ENCODE measurements at places on chromosomes 6 and 20.

- no peak for DNase-seq
Observed at GRCh38 chr20:19833395-19833794, 75.3 kb downstream of the RIN2 start.

GRCh38 chr6:108730635-108731515 is 117.3 kb upstream of the ARMC2 start:
- DNase-seq: no peak

GRCh38 chr6:43221046-43221972 is 8.0 kb downstream of the DNPH1 start:
- DNase-seq: no peak

GRCh38 chr20:31661625-31662371 is 24.1 kb downstream of the COX4I2 start:
- DNase-seq: peak; percentile 76

DNA sequence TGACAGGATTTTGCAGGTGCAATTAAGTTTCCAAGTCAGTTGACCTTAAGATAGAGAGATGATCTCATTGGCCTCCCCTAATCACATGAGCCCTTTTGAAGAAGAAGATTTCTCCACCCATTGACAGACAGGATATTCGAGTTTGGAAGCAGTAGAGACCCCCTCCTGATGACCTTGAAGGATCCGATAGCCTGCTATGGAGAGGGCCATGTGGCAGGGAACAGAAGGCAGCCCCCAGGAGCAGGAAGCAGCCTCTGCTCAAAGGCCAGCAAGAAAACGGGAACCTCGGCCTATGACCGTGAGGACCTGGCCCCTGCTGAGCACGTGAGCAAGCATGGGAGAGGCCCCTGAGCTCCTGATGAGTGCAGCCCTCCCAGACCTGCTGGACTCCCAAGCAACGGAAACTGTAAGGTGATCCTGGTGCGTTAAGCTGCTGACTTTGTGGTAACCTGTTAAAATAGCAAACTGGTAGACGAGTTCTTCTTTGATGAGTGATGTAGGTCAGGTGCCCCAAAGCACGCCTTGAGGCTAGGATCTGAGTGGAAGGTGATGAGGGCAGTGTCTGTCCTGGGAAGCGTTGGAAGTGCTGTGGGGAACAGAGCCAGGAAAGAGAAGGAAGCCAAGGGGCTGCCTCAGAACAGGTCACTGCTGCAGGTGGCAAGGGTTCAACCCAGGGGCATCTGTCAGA is 18.5 kb upstream of the TUBB2A start:
- DNase-seq: no peak

DNA sequence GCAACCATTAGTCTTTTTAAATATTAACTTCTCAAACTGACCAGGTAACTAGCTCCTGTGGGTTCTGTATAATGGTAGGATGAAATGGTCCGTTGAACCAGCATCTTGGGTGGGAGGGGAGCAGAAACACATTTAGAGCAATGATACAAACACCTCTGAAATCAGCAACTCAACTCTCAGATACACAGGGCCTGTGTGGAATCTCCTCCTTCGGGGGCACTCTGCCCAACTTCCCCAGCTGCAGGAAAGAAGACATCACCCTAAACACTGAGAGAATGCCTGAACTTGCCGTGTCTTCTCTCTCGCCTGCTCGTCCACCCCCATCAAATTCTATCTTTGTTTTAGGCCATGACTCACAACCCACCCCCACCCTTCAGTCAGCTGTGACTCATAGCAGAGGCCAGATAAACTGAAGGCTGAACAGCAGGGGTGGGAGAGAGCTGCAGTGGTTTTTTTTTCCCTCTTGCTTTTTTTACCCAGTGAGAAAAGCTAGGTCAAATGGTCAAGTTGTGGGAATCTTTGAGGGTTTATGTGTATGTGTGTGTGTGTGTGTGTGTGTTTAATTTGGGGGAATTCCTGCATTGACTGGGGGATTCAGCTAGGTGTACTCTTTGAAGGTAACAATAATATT is 593.4 kb upstream of the JAG1 start:
- peak; percentile 79 for DNase-seq

- DNase-seq: no peak
Observed at GRCh38 chr6:130215526-130215925, 7.2 kb downstream of the SAMD3 start.

All from HepG2 (cell line).